Non-pigmented ciliary epithelial cell (primary cell): ENCODE measurements at places on chromosomes 4 and X.
A peak's percentile ranks its signal among the peaks of the same experiment; 100 is the strongest.

DNA sequence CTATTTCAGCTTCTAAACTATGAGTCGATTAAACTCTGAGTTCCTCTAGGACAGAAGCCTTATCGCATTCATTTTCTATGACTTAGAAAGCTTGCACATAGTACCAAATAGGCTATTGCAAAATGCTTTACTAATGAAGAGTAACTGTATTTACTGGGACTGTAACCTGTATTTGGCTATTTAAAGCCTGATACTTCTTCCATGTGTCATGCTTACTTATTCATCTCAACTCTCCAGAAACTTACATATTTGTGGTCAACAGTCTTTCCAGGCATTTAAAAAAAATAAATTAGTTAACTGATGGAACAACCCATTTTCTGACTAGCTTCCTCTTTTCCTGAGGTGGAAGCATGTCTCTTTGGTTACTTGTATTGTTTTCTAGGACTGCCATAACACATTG lies 467.9 kb downstream of the PCDH11X start:
- peak; percentile 27 for DNase-seq

- no peak for DNase-seq
Observed at GRCh38 chr4:45120163-45120562, 393.8 kb upstream of the GNPDA2 start.

DNA sequence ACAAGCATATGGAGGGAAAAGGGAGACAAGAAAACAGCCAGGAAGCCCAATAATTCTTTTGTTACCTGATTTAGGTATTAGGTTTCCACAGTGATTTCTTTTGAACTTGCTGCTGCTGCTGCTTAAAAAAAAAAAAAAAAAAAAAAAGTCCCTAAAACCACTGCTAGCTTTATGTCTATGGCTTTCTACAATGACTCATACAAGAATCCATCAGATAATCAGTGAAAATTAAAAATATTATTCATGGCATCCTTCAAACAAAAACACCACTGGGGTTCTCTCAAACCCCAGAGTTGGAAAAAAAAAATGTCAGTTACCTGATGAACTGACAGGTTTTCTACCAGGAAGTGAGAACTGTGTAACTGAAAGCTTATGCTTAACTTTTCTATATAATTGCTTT lies 14.3 kb downstream of the EPHA5 start:
- no peak for DNase-seq

GRCh38 chr4:57710053-57710452 lies 599.9 kb upstream of the IGFBP7 start:
- DNase-seq: no peak

GRCh38 chr4:179977378-179977777 lies 2265.8 kb upstream of the TENM3 start:
- DNase-seq: no peak

DNA sequence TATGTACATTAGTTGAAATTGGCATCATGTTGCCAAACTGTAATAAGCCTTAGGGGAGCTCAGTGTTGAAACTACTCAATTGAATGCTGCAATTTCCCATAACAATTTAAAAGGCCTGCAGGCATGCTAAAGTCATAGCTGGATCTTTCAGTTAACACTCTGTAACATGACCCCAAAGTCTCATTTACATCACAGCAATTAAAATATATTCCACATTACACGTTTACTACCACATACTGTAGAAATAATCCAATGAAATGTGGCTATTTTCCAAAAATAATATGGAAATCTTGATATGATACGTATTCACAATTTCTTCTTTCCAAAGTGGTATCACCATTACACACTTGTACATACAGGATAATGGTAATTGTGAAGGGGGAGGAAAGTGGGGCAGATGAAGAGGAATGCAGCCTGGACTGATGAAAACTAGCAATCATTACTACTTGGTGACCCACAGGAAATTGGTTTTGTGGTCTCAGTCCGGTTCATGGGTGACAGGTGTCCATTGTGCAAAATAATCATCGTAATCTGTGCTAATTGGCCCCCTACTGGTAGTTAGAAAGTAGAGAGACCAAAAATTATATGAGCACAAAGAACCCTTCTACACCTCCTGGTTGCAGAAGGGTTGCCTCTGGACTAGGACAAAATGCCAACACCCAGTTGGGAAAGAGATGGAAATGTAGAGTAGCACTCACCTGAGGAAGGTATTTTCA lies 63.7 kb downstream of the TENM3 start:
- no peak for DNase-seq

- no peak for DNase-seq
Observed at GRCh38 chr4:41148292-41148691, 66.0 kb downstream of the APBB2 start.

DNA sequence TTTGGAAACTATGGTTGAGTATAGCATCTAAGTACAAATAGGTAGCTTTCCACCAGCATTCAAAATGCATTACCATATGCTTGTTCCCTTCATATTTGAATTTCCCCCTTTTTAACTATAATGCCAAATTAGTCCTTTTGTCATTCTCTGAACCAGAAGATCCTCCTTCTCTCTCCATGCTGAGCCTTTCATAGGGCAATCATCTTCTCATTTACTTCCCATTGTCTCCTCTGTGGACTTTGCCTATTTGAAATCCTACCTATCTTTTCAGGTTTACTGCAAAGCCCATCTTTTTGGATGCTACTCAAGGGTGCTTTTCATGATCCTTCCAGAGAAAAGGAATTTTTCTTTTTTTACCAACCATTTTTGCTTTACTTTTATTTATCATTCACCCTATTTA lies 54.7 kb downstream of the DKK2 start:
- DNase-seq: no peak

DNA sequence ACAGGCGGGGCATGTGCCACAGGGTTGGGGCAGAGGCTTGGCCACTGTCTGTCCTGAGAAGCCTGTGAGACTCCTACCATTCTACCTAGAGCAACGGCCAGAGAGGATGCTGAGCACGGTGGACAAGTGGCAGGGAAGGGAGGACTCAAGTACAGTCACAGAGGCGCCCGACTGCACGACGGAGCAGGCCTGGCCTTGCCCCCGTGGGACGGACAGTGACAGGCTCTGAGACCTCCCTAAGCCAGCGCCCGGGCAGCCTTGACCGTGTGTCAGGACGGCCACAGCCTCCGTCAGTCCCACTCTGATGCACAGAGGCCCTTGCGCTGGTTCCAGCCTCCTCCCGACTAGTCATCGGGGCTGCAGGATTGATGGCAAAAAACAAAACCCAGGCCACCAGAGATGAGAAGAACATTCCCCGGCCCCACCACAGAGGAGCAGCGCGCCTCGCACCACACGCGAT lies 36.7 kb upstream of the MXD4 start:
- DNase-seq: no peak

- DNase-seq: no peak
Observed at GRCh38 chrX:48490661-48491060, 14.7 kb downstream of the FTSJ1 start.

GRCh38 chr4:156811963-156812362 lies 159.6 kb downstream of the PDGFC start:
- no peak for DNase-seq

GRCh38 chr4:102061133-102061532 lies 270.6 kb downstream of the BANK1 start:
- no peak for DNase-seq

- DNase-seq: no peak
Observed at GRCh38 chr4:25299476-25300203, 12.9 kb upstream of the ZCCHC4 start.

DNA sequence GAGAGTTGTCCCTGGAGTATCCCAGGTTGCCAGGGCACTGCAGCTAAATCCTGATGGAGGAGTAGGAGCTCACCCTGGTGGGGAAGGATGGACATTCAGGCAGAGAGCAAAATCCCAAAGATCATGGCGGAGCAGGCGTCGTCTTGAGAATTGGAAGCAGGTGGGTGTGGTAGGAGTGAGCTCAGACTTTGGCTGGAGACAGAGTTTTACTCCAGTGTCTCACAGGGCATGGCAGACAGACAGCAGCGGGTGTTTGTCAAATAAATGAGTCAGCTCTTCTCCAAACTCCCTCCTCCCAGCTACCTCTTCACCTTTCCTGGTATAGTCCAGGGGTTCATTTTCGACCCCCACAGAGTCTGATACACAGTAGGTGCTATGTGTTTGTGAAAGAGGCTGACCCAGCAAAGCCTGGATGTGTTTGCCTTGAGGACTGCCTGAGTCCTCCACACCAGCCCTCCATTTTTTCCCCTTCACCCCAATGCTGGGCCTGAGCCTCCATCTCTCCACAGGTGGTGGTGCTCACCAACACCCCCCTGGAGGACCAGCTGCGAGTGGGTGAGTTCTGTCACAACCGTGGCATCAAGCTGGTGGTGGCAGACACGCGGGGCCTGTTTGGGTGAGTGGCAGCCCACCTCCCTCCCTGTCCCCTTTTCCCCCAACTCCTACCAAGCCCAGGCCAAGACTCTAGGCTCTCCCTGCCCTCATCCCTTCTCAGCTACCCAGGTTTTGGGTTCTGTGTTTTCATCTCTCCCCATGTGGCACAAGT lies 6.9 kb downstream of the UBA1 start:
- DNase-seq: no peak

GRCh38 chr4:5890063-5890727 lies 2.7 kb downstream of the CRMP1 start:
- no peak for DNase-seq

- DNase-seq: no peak
Observed at GRCh38 chr4:157932936-157933335, 239.9 kb downstream of the GASK1B start.
